ENCODE measurements at places on chromosomes 16 and 17.

DNA sequence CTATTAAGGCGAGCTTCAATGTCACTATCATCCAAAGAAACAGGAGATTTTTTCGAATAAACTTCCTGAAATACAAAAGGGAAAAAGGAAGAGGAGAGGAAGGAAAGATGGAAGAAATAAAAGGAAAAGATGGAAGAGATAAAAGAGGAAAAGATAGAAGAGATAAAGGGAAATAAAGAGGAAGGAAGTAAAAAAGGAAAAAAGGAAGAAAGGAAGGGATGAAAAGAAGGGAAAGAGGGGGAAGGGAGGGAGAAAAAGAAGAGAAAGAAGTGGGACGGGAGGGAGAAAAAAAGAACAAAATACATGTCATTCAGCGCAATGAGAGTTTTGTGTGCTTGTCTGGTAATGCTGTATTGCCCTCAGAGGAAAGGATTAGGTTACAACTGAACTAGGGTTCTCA lies 62.2 kb downstream of the CEP112 start:
- DNase-seq: no peak

DNA sequence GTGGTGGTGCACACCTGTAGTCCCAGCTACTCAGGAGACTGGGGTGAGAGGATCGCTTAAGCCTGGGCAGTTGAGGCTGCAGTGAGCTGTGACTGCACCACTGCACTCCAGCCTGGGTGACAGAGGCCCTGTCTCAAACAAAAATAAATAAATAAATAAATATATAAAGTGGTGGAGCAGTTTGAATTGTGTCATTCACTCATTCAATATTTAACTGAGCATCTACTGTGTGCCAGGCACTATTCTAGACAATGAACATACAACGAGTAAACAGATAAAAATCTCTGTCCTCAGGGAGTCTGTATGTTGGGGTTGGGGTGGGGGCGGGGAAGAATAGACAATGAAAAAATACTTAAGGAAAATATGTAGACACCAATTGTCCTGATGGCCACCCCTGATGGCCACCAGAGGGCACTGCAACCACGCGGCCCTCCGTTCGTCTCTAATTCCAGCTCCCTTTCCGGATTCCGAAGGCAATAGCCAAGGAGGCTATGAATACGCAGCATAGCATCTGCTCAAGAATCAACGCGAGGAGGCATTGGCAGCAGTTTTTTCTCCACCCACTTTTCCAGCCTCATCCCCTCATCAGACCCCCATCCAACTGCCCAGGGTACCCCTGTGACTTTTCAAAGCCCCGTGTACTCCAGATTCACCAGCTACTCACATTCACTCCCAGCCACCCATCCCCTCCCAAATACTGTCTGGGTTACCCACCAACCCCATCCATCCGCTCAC lies 21.4 kb downstream of the QPRT start:
- DNase-seq: peak; percentile 86

DNA sequence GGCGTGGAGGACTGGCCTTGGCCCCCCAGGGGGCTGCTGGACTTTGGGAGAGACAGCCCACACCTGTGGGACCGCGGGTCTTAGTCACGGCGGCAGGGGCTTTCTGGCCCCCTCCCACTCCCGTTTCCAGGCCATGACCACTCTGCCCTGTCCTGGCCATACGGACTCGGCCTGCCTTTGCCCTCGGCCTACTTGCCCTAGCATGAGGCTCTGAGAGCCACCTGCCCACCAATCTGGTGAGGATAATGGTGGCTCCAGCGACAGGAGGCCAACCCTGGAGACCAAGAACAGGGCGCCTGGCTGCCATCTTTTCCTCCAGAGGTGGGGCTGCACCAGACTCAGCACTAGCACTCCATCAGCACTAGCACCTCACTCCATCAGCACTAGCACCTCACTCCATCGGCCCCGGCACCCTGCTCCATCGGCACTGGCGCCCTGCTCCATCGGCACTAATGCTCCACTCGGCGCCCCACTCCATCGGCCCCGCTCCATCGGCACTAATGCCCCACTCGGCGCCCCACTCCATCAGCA lies 7.0 kb downstream of the ZNF213 start:
- no peak for DNase-seq

GRCh38 chr16:60405286-60405685 lies 1631.0 kb downstream of the CDH8 start:
- DNase-seq: no peak

DNA sequence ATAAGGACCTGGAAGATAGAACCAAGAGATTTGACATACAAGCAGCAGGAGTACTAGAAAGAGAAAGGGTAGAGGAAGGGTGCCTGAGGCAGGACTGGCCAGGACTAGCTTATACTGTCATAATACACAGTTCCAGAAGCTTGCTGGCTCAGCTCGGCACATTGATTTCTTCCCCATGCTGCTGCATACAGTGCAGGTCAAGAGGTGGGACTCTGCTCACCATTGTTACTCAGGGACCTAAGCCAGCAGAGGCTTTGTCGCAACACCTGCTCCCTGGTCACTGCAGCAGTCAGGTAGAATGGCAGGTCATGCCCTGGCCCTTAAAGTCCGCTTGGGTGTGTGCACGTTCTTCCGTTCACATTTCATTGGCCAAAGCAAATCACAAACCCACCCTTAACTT lies 32.8 kb downstream of the LDHD start:
- no peak for DNase-seq

DNA sequence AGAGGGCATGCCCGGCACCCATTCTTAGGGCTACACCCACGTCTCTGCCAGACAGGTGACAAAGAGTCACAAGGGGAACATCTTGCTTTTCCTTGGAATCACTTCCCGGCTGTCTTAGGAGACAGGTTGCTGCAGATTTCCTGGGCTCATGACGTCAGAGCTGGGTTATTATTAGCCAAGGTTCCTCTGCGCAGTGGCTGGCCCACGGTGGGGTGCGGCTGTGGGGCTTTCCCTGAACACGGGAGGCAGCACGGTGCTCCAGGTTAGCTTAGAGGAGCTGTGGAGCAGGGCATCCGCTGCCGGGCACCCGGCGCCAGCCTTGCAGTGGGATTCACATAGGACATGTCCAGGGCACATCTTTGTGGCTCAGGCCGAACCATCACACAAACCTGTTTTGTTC lies 118.0 kb upstream of the PLCG2 start:
- DNase-seq: no peak

DNA sequence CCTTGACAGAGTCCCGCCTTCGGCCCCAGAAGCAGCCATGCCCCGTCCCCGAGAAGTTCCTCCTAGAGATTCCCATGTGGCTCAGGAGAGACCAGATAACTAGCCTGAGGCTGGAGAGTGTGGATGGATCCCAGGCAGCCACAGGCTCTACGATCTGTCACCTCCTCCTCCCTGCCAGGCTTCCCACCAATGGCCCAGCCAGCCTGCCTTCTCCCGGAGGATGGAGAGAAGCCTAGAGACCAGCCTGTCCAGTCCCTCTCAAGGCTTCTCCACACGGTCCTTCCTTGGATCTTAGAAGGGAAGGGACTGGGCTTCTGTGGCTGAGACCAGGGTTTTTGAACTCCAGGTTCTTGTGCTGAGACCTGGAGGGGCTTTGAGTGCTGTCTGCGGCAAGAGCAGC lies 1.6 kb upstream of the SMTNL2 start:
- no peak for DNase-seq

- no peak for DNase-seq
Measured at GRCh38 chr16:89084411-89084810, 9.2 kb upstream of the ACSF3 start.

- DNase-seq: no peak
Measured at GRCh38 chr16:27356794-27357193, 43.0 kb downstream of the IL4R start.

DNA sequence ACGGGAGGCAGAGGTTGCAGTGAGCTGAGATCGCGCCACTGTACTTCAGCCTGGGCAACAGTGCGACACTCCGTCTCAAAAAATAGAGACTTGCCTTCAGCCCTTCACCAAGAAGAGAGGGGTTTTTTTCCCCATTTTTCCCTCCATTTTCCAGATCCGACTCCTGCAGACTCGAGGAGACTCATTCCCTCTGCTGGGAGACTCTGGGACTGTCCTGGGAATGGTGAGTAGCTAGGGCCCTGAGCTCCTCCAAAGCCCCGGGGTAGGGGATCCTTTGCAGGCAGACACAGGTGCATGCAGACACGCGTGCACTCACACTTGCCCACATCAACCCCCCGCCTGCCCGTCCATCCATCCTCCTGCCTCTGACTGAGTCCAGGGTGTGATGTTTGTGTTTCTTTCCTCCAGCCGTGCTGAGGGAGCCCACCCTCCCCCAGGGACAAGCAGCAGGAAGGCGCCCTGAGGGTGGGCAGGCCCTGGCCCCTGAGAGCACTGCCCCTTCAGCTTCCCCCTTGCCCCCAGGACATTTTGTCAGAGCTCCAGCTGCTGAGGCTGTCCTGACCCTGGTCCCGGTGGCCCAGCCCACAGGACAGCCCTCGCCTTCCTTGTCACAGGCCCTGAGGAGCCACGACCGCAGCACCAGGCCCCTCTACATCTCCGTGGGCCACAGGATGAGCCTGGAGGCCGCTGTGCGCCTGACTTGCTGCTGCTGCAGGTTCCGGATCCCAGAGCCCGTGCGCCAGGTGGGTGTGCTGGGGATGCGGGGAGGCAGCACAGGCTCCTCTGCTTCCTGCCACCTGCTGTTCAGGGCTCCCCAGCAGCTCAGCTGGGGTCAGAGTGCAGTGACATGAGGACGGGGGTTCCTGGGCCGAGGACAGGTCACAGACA lies 10.2 kb downstream of the ENDOV start:
- DNase-seq: no peak

DNA sequence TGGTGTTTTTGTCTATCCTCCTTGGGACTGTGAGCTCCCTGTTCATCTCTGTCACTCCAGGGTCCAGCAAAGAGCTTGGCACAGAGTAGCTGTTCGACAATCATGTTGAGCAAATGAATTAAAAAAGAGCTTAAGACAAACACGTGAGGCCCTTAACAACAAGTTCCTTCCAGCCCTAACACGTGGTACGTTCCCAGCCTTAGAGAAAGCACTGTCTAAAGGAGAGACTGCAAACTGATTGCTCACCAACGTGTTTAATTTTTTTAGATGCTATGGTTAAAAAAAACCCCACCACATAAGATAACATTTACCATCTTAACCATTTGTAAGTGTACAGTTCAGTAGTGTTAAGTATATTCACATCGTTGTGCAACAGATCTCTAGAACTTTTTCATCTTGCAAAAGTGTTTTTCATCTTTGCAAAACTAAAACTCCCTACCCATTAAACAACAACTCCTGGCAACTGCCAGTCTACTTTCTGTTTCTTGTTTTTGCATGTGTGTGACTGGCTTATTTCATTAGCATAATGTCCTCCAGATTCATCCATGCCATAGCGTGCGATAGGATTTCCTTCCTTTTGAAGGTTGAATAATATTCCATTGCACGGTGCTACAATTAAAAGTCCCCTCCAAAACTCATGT lies 28.2 kb downstream of the LAT start:
- no peak for DNase-seq

DNA sequence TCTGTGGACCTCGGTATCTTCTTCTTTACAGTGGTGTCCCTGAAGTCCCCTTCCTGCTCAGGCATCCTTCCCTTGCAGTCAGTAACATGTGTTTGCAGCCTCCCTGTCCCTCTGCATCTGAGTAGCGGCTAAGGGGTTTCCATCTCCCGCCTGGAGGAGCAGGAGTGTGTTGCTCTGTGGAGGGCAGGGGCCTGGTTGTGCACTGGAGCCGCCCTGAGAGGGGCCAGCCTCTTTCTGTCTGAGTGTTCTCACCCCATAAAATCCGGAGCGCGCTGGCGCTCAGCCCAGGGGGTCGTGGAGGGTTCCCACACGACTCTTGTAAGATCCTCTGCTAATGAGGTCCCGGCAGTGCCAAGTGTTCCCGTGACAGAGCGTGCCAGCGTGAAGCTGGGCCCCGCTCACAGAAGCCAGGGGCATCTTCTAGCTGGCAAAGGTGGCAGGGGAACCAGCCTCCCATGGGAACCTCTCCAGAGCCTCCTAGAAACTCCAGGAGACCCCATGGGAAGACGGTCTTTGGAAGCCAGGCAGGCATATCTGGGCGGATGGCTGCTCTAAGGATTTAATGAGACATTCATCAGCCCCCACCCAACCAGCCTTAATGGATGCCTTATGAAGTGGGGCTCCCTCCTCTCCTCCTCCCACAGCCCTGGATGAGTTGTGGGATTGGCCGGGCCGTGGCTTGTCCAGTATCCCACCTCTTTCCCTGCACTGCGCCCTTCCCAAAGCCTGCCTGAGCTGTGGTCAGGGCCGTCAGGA lies 91.4 kb upstream of the GSE1 start:
- no peak for DNase-seq

GRCh38 chr16:49280105-49280741 lies 1.4 kb downstream of the CBLN1 start:
- peak; percentile 6 for DNase-seq

DNA sequence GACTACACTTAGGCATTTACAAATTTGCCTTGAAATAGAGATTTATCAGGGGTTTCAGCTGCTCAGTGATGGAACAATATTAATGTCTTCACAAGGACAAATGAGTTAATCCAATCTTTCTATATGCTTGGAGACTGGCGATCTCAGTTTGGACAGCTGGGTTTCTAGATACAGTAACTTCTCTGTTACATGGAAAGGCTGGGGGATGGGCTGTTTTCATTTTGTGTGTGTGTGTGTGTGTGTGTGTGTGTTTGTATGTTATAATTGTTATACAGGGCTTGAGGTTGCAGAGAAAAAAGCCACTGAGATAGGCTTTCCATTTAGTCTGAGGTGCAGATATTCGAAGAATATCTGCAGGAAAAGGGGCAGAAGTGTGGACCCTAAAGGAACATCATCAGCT lies 359.3 kb upstream of the SALL1 start:
- DNase-seq: no peak

DNA sequence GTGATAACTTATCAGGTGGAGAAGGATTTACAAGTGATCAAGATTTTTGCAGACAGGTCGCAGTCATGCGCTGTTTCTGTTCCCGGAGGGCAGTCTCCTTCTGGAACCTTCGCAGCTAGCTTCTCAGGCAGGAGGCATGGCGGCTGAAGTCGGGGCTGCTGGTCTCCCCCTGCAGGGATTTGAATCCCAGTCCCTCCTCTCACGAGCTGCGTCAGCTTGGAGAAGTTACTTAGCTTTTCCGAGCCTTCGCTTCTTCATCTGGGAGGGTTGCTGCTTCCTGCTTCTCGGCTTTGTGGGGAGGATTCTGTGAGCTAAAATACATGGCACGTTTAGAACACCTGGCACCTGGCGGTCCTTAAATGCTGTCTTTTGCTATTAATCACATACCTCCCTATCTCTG lies 287.8 kb upstream of the FOXF1 start:
- peak; percentile 21 for DNase-seq

- DNase-seq: no peak
Measured at GRCh38 chr17:2419486-2419885, 18.6 kb upstream of the MNT start.

DNA sequence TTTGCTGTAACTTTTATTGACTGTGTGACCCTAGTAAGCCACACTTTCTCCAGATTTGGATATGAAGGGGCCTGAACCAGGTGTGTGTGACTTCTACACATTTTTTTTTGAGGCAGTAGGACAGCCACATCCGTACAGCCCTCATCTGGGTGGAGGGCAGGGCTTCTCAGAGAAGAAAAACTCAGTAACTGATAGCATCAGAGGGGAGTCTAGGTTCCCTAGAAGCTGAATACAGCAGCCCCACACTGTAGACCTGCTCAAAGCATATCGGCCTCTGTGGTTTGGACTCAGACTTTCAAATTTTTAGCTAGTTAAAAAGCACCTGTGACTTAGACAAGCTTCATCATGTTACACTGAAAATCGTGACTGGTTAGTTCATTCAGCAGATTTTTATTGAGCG lies 10.8 kb downstream of the PRSS54 start:
- DNase-seq: no peak

All from fibroblast of skin of back (primary cell).